Brain microvascular endothelial cell (primary cell): ENCODE measurements at places on chromosomes 5 and 9.

DNA sequence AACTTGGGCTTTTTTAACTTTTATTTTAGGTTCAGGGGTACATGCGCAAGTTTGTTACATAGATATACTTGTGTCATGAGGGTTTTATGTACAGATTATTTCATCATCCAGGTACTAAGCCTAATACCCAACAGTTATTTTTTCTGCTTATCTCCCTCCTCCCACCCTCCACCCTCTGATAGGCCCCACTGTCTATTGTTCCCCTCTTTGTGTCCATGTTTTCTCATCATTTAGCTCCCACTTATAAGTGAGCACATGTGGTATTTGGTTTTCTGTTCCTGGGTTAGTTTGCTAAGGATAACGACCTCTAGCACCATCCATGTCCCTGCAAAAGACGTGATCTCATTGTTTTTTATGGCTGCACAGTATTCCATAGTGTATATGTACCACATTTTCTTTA, 172.1 kb downstream of the SNCAIP start:
- DNase-seq = no peak

GRCh38 chr5:82664732-82665131, 386.6 kb upstream of the RPS23 start:
- no peak for DNase-seq

DNA sequence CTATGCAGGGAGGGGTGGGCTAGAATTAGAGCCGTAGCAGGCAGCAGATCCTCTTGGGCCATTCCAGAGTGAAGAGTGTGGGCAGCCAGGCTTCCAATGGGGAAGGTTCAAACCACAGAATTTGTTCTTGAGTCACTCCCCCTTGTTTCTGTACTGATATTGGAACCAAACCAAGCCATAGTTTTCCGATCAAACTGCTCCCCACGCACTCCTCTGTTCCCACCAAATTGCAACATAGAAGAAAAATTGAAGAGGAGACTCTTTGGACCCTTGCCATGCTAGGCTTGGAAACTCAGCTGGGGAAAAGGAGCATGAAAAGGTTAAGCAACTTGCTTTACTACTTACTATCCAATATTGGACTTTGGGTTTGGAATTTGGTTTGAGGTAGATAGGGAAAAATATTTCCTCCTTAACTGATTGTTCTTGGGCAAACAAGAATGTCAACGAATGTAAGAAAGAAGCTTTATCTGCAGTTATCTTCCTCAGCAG, 165.8 kb upstream of the NR3C1 start:
- DNase-seq = peak; percentile 52

- DNase-seq = no peak
These were observed 155.1 kb upstream of the WWC1 start for GRCh38 chr5:168136340-168136739.

DNA sequence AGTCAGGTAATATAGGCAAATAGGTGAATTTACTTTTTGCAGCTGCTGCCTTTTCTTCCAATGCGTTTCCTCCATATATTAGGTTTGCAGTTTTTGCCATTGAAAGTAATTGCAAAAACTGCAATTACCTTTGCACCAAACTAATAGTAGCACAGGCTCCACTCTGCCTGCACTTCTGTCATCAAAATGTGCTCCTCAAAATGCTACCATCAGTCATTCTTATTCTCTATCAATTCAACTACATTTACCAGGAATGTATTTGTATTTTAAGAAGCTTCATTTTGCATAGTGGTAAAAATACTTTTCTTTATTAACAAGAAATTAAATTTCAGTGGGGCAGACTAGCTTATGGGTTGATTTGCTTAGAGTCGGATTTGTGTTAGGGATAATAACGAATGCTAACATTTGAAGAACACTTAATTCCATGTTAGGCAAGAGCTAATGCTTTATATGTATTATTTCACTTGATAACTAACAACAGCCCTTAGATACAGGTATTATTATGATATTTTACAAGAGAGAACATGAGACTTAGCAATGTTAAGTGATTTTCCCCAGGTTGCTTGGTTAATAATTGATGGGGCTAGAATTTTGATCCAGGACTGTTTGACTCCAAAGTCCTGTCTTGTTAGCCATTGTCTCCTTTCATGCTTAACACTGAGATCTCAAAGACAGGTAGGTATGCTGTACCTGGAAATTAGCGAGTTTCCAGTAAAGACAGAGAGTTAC, 300.4 kb downstream of the MAN2A1 start:
- DNase-seq = no peak

DNA sequence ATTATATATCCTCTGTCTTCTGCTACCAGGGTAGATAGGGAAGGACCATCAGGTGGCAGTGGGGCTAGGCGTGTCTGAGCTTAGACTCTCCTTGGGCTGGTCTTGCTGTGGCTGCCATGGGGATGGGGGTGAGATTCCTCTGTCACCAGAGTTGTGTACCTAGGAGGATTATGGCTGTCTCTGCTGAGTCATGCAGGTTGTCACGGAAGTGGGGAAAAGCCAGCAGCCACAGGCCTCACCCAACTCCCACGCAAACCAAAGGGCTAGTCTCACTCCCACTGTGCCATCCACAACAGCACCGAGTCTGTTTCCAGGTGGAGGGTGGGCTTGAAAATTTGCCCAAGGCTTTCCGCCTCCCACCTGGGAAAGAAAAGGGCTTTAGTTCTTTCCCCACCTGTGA, 476.1 kb downstream of the CYLC2 start:
- no peak for DNase-seq

- DNase-seq = no peak
These were observed 363.3 kb downstream of the KDM4C start for GRCh38 chr9:7121055-7121454.

GRCh38 chr9:111566234-111566633, 33.2 kb downstream of the PTGR1 start:
- DNase-seq = no peak

DNA sequence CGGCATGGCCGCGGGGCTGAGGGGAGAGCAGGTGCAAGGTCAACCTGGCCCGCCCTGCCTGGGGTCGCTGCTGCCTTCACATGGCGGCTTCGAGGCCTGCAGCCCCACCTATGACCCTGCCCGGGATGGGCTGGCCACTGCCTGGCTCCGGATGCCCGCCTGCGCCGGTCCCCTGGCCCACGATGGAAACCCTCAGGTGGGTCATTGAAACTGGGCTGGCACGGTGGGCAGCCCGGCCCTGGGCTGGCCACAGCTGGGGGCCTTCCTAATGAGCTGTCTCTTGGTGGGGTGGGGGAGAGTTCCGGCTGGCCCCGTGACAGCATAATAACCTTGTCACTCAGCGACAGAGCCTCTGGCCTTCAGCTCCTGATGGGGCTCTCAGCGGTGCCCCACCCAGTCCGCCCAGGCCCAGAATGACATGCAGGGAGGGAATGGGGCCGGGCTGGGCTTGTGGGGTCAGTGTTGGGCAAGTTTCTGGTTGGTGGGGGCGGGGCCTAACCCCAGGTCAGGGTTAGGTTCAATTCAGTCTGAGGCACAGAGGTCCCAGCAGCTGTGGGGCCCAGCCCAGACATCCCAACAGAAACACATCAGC, at the start of gene CCDC187:
CCDC187 (minus strand) TSS at position 270 of the 592 bp plus-strand sequence; CDS start at position 6, 264 bp downstream.
- DNase-seq = no peak

- no peak for DNase-seq
These were observed 568.0 kb downstream of the MTRR start for GRCh38 chr5:8436924-8437323.

GRCh38 chr5:33834334-33834733, 57.5 kb downstream of the ADAMTS12 start:
- peak; percentile 80 for DNase-seq

- no peak for DNase-seq
These were observed 585.8 kb upstream of the SEMA6A start for GRCh38 chr5:117160391-117160790.
